ENCODE measurements at places on chromosomes 3 and 15.

DNA sequence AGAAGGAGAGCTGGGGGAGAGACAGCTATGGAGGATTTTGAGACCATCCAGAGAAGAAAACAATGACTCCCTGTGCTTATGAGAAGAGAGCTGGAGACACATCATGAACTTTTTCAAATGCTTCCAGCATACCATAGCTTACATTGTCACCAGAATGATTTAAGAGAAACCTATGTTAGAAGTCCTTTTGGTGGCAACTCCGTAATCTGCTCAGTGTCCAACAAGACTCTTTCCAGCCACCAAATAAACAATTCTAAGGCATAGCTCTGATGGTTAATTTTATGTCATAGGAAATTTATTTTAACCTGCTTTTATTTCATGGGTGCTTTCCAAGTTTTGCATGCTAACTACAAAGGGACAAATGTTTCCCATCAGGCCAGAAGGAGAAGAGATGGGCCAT, 200.3 kb upstream of the MCTP2 start:
- no peak for DNase-seq

- DNase-seq, result peak; percentile 11
Observed at GRCh38 chr3:194487289-194488054, 670 bp upstream of the ATP13A3 start.

DNA sequence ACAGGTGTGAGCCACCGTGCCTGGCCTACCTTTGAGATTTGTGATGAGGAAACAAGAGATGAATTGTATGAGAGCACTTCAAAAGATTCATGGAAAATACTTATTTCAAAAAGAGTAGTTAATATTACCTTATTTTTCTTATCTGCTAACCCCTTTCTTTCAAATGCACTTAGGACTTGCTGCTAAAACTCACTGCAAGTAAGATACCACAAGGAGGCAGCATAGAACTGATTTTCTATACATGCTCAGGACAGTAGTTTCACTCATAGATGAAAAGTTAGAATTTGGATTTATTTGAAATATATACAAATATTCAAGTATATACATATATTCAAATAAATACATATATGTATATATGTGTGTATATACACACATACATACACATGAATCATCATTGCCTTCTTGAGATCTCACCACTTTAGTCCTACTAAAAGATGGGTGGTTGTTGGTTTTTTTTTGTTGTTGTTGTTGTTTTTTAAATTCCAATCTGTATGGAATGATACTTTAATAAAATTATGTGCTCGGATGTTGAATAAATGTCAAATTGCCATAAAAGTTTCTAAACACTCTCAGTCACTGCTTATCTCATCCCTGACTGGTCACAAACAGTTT, 2.4 kb downstream of the CCNDBP1 start:
- DNase-seq, result no peak

DNA sequence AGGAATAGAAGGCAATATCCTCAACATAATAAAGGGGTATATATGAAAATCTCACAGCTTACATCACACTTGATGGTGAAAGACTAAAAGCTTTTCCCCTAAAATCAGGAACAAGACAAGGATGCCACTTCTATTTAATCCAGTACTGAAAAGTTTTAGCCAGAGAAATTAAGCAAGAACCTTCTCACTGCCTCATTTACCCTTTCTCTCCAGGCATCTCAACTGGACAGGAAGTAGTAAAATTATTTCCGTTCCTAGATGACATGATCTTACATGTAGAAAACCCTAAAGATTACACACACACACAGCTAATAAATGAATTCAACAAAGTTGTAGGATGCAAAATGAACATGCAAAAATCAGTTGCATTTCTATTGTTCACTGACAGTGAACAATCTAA, 11.2 kb downstream of the SCAP start:
- no peak for DNase-seq

DNA sequence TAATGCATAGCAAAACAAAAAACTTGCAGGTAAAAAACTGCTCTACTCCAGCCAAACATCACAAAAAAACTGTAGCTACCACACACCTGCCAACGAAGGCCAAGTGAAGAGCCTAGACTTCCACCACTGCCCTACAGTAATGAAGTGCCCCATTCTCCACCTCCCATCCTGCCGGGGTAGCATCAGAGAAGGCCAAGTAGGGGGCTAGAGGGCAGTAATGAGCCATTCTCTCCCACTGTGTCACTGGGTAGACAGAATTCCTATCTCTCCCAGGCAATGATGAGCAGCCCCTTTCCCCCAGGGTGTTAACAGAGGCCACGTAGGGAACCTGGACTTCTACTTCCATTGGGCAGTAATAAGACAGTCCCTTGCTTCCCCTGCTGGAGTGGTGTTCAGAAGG, 9.5 kb downstream of the SEC22C start:
- DNase-seq, result no peak

GRCh38 chr15:33860754-33861153, 107.5 kb upstream of the CHRM5 start:
- DNase-seq, result no peak

GRCh38 chr3:71634671-71635070, 51.1 kb upstream of the FOXP1 start:
- no peak for DNase-seq

GRCh38 chr3:161914703-161915417, 418.3 kb downstream of the OTOL1 start:
- DNase-seq, result no peak

- no peak for DNase-seq
Observed at GRCh38 chr3:28859897-28860296, 421.0 kb upstream of the RBMS3 start.

DNA sequence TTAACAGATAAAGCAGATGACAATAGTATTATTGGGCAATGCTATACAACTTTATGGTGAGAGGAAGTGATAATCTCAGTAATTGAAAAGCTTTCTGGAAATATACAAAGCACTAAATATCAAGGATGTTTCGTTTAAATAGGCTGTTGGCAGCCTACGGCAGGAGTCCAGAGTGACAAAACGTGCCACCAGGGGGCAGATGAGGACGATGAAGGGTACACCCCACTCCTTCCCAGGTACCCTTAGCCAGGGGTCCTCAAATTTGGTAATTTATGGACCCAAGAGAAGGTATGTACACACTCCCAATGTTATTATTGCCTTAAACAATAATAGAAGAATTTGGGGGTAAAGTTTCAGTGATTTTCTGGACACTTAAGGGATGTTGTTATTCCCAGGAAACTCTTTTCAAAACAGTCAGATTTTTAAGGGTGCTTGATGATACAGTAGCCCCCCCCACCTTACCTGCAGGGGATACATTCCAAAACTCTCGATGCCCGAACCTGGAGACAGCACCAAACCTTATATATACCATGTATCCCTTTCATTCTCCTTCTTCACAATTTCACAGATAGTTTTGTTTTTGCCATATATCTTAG, 1.4 kb upstream of the MAGEL2 start:
- peak; percentile 10 for DNase-seq

DNA sequence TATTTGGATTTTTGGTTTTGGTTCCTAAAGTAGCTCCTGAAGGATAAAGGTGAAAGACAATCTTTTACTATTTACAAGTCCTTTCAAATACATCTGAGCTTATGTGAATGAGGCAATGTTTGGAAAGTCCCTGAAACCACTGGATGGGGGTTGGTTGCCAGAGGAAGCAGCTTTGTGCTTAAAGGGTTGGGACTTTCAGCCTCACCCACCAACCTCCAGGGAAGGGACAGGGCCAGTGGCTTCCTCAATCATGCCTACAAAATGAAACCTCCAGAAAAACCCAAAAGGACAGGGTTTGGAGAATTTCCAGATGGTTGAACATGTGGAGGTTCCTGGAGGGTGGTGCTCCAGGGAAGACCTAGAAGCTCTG, 20.9 kb upstream of the ABHD17C start:
- DNase-seq, result no peak

DNA sequence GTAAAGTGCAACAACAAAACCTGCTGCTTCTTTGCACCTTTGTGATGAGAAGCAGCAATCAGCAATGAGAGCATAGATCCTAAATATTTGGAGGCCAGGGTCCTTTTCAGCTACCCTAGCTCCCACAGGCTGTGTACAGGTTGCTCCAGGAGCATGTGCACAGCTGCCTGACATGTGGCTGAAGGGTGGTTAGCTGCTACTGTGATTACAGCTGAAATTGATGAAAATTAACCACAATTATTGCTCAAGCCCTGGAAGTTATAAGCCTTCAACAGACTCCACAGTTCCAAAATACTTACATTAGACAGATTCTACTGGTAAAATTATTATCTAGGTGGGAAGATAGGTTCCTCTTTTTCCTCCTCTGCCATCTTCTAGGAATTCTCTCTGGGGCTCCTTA, 28.5 kb downstream of the COMMD2 start:
- no peak for DNase-seq

GRCh38 chr3:15279671-15280402, 52.5 kb downstream of the SH3BP5 start:
- no peak for DNase-seq

DNA sequence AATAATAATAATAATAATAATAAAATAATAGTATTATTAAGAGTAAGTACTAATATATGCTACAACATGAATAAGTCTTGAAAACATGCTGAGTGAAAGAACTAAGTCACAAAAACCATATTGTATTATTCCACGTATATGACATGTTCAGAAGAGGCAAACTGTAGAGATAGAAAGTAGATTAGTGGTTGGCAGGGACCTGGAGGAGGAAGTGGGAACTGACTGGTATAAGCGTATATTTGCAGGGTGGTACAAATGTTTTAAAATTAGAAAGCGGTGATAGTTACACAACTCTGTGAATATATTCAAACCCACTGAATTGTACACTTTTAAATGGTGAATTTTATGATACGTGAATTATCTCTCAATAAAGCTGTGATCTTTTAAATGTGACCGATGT, 32.8 kb downstream of the LRRK1 start:
- no peak for DNase-seq

- no peak for DNase-seq
Observed at GRCh38 chr3:14649466-14649865, 2.1 kb upstream of the CCDC174 start.

DNA sequence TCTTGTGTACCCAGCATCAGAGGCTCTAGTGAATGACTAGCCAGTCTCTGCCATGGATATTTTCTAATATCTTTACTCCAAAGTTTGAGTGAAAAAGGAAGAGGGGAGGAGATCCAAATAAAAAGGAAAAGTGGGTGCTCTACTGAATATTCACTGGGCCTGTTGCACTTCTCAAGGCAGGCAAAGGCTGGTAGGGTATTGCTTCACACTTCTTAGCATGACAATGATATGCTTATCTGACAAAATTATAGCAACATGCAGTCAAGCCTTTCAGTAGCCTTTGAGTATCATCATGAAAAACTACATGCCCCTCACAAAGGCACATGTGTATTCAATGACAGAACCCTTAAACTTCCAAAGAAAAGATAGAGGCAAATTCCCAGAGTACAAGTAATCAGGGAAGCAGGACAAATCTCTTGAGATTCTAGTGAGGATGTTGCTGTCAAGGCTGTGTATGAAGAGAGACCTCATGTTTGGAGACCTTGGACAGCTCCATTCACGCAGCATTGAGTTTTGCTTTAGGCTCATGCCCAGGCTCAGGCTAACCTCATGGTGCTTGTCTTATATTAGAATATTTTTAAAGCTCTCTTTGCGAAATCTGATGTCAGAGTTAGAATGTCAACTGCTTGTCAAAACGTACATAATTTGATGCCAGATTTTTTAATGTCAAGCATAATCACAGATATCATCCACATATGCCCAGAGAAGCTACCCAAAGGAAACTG, 506.9 kb downstream of the OCA2 start:
- no peak for DNase-seq

DNA sequence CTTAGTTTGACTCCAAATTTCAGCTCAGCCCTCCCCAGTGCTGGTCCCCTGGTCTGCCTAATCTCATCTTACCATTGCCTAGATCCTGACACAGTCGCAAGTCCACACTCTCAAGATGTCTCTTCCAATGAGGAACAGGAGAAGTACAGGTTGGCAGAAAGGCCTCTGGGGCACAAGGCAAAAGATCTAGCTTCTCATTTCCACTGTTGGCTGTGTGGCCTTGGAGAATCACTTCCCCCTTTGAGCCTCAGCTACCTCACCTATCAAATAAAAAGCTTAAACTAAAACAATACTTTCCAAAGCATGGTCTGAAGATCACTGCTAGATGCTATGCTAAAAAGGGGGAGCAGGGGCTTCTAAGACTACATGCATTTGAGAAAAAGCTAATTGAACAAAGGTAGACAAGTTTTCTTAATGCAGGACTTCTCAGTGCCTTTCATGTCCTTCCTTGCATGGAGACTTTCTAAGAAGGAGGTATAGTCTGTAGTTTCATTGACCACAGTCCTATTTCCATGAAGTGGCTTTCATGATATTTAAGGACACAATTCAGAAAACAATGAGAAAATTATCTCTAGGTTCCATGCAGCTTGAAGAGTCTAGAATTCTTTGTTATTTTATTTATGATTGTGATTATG, 118.0 kb upstream of the RAD18 start:
- no peak for DNase-seq

GRCh38 chr3:181739628-181740027, 27.9 kb downstream of the SOX2 start:
- no peak for DNase-seq

DNA sequence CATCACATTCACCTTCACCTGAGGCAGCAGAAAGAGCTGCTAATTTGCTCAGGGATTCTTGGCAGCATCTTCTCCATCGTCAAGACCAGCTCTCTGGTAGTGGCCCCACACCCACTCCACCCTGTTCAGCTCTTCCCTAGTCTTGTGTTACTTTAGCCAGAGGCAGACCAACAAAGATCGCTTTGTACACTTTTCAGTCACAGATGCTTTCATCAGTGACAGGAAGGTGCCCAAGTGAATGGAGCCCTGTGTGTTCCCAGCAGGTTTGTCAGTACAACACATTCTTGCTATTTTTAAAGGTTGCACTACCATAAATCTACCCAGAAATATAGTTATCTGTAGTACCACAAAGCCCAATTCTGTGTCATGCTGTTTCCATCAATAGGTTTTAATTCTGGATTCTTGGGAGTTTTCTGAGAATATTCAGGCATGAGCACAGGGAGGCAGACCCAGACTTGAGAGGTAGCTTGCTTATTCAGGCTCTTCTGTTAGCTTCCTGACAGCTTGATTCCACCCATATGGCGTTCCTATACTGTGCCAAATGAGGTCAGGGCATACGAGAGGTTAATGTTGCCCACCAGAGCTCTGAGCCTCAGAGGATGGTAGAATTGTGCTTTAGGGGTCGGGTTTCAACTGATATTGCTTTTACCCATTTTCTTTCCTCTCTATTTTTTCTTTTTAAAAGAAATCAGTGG, 109.8 kb upstream of the MANF start:
- DNase-seq, result no peak

DNA sequence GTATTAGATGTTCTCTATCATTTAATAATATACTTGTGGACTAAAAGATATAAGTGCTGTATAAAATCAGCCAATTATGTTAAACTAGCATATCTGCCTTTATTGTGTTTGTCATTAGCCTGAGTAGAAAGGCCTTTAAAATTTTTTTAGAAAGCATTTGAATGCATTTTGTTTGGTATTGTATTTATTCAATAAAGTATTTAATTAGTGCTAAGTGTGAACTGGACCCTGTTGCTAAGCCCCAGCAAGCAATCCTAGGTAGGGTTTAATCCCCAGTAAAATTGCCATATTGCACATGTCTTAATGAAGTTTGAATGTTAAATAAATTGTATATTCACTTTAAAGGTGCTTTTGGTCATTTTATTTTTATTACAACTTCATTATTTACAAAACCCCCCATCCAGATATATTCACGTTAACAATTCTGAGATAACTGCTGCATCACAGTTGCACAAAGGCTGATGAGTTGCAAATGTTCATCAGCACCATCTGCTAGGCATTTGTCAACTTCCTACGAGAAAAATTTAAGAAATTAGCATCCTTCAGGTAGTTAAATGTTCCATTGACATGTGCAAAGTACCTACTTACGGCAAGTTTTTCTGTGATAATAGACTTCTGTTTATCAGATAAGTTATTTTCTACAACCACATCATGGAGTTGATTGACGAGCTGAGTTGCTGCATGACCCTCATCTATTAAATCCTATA, 6.3 kb downstream of the EIF4A2 start:
- no peak for DNase-seq

All from stimulated activated CD4-positive, alpha-beta T cell treated with anti-CD3 and anti-CD28 coated beads, TNF-alpha, amount 100 ng/mL, for 1 hour (primary cell).